ENCODE measurements at places on chromosomes 13 and 19.

DNA sequence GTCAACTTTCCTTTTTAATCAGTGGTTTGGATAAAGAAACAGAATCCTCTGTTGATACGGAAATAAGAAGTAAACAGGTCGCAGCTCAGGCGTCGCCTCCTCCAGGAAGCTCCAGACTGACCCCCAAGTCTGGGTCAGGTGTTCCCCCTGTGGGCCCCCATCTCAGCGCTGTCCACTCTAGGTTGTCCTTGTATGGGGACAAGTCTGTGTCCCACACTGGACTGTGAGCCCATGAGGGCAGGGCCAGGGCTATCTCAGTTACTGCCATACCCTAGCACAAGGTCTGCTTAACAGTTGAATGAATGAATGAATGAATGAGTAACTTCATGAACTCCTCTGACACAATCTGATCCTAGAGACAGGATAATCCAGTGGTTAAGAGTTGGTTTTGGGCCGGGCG is 7.5 kb downstream of the CLASRP start:
- no peak for DNase-seq

- no peak for DNase-seq
Measured at GRCh38 chr13:105579821-105580710, 955.4 kb downstream of the EFNB2 start.

- DNase-seq: no peak
Measured at GRCh38 chr13:23806874-23807526, 82.2 kb downstream of the MIPEP start.

DNA sequence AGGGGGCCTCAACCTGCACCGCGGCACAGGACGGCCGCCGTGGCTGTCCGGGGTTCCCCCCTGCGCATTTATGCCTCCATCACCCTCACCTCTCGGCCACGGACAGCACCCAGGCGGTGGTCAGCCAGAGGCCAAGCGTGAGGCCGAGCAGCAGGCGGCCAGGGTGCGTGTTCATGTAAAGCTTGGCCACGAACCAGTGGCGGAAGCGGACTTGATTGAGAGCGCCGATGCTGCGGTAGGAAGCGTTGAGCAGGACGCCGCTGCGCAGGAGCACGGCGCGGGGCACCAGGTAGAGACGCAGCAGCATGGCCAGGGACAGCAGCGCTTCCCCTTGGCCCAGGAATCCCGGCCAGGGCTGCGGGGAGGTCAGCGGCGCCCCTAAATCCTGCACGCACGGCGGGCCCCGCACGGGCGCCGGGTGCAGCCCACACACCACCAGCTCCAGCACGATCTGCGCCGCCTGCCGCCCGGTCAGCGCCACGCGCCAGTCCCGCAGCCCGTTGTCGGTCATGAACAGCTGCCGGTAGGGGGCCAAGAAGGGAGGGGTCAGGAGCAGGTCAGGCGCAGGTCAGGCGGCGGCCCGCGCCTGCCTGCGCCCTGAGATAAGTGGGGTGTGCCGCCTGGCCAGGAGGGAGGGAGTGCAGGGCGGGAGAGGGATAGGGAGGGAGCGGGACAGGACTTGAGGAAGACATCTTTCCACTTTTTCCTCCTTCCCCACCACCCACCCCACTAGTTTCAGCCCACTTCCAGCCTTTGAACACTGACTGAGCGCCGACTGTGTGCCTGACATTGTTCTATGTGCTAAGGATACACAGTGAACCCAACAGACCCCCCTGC is 6.5 kb downstream of the KCNN4 start:
- DNase-seq: no peak

DNA sequence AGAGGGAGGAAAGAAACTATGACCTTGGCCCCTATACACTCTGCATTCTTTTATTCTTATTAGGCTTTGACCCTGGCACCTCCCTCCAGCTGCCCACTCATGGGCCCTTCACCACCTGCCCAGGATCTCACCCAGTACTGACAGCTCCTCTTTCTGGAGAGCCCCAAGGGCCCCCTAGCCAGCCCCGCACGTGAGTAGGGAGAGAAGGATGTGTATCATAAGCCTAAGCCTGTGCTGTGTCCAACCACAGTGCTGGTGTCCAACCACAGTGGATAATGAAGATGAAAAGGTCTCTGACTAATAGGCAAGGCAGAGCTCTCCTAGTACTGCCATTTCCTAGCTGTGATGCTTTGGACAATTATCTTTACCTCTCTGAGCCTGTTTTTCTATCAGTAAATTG is 4.2 kb downstream of the DMRTC2 start:
- DNase-seq: no peak

GRCh38 chr19:48608798-48609263 is 2.3 kb downstream of the SPACA4 start:
- no peak for DNase-seq

- DNase-seq: no peak
Measured at GRCh38 chr13:75455962-75456361, 26.0 kb downstream of the TBC1D4 start.

DNA sequence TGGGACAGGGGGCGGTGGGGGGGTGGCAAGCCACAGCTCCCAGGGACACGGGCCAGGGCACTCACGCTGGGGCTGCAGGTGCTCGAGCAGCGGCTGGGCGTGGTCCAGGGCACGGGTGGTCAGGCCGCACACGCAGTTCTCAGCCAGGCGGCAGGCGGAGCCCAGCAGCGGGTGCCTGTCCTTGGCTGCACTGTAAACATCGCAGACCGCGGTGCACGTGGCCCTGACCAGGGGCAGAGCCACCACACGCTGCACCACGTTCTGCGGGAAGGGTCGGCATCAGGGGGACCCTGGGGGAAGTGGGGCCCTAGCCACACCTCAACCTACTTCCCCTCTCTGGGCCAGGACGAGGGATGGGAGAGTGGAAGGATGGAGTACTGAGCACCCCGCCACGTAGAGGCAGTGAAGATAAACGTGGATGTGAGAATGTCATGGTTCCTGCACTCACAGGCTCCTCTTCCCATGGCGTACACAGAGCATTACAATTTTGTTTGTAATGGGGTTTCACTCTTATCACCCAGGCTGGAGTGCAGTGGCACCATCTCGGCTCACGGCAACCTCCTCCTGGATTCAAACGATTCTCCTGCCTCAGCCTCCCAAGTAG is 3.4 kb downstream of the PLIN5 start:
- no peak for DNase-seq

DNA sequence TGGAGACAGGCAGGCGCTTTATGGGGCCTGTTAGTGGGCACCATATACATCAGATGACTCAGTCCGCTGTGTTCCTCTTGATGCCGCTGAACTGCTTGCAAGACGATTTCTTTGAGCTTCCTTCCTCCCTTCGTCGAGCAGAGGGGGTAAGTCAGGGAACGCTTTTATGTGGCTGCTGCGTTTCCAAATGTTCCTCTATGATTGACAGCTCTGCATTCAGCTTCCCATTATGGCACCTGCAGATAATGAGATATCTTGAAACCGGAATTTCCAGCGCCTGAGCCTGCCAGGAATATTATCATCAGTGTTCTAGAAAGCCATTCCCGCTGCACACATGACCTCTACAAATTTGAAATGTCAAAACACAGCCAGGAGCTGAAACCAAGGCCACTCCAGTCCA is 257.0 kb downstream of the TSHZ3 start:
- no peak for DNase-seq

DNA sequence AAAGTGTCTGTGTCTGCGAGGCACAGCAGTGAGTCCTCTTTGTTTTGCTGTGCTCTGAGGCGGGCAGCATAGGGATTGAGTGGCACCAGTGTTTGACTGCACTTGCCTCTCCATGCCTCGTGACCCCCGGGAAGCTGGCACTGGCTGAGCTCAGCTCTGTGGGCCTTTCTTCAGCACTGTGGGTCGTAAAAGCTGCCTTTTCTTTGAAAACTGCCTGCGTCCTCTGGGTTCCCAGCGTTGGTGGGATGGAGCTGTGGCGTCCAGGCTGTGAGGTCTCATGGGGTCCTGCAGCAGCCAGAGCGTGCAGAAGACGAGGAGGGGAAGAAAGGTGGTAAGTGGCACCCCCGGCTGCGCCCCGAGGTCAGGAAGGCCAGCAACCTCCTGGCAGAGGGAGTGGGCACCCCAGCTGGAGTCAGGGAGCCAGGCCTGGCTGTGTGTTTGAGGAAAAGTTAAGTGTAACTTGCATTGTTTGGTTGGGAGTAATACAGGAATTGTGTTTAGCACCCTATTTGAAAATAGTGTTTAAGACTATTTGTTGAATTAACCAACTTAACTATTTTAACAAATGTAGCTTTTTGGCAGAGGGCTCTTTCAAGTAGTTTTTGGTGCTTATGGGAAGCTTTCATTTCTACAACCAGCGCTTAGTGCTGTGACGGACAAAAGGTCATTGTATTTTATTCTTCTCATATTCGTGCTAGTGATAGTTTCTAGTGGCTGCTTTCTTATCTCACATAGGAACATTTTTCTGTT is 79.3 kb upstream of the TEX29 start:
- no peak for DNase-seq

- no peak for DNase-seq
Measured at GRCh38 chr13:112200200-112200599, 133.3 kb downstream of the SOX1 start.

DNA sequence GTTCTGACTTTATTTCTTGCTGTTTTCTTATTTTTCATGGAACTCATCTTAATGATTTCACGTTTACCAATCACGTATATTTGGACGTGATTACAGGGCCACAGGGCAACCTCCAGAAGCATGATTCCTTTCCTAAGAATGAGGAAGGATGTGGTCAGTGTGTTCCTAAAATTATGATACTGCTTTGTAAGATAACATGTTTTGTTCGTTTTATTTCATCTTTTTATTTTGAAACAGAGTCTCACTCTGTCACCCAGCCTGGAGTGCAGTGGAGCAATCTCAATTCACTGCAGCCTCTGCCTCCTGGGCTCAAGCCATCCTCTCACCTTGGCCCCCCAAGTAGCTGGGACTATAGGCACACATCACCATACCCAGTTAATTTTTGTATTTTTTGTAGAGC is 24.8 kb upstream of the LAIR1 start:
- DNase-seq: no peak

GRCh38 chr13:64278493-64278892 is 2862.8 kb upstream of the PCDH20 start:
- no peak for DNase-seq

DNA sequence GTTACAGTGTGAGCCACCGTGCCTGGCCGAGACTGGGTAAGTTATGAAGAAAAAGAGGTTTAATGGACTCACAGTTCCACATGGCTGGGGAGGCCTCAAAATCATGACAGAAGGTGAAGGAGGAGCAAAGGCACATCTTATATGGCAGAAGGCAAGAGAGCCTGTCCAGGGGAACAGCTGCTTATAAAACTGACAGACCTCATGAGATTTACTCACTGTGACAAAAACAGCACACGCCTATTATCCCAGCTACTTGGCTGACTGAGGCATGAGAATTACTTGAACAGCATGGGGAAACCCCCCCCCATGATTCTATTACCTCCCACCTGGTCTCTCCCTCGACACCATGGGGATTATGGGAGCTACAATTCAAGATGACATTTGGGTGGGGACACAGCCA is 23.4 kb upstream of the ZNF561 start:
- DNase-seq: no peak

DNA sequence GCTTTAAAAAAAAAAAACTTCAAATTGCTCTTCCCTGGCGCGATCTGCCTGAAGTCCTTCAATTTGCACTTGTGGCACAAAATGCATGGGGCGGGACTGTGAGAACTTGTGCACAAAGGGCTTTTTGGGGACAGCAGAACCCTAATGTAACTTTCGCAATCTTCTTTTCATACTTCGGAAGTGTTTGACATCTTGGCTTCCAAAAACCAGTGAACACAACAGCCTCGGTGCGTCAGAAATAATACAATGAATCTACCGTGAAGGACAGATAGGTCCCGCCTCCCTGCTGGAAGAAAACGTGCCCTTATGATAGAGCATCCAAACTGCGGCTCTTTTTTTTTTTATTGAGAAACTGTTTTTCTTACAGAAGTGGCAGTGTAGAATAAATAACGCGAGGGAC is 36.6 kb downstream of the KLF2 start:
- no peak for DNase-seq

DNA sequence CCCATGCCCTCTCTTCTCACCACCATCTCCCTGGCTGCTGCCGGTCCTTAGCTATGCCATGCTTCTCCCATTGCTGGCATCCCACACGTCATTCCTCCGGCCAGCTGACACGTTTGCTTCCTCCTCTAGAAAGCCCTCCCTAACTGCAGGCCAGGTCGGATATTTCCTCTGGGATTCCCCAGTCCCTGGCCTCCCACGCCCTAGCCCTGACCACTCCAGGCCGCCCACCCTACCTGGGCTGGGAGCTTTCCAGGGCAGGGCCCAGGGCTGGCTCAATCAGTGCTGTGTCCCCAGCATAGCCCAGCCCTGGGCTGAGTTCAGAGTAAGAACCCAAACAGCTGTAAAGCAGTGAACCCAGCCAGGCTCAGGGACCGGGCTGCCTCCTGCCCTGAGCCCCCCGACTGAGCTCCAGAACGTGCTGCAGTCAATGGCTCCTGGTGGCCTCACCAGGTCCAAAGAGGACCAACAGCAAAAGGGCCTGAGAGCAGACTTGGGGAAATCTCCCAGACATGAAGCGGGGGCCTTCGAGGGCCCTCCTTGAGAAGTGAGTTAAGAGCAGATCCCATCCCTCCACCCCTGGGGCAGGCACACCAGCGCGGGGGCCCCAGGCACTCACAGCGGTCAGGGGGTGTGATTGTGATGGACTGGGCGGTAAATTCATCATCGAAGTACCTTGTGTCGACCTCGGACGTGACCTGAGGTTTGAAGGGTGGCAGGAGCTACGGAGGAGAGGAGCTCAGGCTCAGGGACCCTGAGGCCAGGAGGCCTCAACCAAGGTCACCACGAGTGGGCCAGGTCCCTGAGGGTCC is 8.1 kb upstream of the CCNP start:
- no peak for DNase-seq

DNA sequence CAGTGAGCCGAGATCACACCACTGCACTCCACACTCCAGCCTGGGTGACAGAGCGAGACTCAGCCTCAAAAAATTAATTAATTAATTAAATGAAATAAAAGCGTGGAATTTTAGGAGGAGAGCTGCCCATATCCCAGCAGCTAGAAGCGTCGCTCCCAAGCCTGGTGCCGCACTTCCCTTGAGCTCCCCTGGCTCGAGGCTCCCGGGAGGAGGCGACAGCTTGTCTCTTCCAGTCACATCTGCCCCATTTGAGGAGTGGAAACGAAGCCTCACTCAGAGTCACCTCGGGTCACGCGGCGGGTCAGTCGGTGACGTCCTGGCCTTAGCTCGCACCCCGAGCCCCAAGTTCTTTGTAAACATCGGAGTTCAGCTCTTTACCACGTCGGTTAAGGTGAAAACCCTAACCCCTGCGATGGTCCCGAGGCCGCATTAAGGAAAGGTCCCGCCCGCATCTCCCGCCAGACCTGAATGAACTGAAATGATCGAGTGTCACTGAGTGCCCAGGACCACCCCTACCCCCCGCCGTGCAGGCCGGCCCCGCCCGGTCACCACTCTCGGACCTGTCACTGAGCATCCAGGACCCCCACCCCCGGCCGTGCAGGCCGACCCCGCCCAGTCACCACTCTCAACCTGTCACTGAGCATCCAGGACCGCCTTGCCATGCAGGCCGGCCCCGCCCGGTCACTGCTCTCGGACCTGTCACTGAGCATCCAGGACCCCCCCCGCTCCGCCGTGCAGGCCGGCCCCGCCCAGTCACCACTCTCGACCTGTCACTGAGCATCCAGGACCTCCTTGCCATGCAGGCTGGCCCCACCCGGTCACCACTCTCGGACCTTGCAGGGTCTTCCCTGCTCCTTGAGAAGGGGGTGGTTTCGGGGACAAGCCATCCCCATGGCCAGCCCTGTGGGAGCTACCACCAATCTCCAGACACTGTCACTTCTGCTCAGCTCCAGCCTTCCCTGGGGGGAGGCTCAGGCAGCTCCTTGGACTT is 176.9 kb downstream of the KDM4B start:
- no peak for DNase-seq

Data from NCI-H2081 treated with DMSO at 0.1 percent for 48 hours (cell line).